Spinal cord (tissue), 10 donors: ENCODE measurements at places on chromosomes 5 and 9. TPM values are rescaled to one million over a fixed set of nuclear protein-coding genes. Genes with fewer than 3 reads are reported as not detected.

MYORG gene
- 8.6 TPM for total RNA-seq

SPINK4 gene
- total RNA-seq = not detected

CEL gene
- 0.30 TPM for total RNA-seq

ZNF366 gene
- 1.7 TPM for total RNA-seq

IFNA21 gene
- not detected for total RNA-seq

C5 gene
- 9.7 TPM for total RNA-seq

CDH12 gene
- total RNA-seq = 29.9 TPM

DBH gene
- not detected for total RNA-seq

ADCY2 gene
- 43.1 TPM for total RNA-seq

BTNL8 gene
- 0.11 TPM for total RNA-seq

ROR2 gene
- total RNA-seq = 20.6 TPM

PCDHB5 gene
- total RNA-seq = 10.6 TPM

LOX gene
- total RNA-seq = 88.1 TPM

ACOT12 gene
- 3.8 TPM for total RNA-seq

NEUROG1 gene
- total RNA-seq = 0.39 TPM
